NCI-H187 treated with DMSO at 0.1 percent for 48 hours (cell line): ENCODE measurements at places on chromosomes 5 and 9.

DNA sequence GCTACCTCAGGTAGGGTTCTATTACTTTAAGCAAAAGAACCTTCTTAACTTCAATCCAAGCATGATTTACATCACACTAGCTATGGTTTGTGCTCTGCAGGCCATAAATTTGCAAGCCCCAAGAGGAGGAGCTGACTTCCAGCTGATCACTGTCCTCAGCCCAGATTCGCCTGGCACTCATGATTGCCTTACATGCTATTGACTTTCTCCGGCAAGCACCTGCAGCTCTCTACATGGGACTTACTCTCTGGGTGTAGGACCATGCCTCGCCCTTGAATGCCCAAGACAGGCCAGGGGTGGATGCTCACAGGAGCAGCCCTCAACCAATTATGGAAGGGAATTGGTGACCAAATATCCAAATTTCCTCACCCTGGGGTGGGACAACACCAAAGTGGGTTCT lies 99.8 kb downstream of the ESM1 start:
- DNase-seq: no peak

DNA sequence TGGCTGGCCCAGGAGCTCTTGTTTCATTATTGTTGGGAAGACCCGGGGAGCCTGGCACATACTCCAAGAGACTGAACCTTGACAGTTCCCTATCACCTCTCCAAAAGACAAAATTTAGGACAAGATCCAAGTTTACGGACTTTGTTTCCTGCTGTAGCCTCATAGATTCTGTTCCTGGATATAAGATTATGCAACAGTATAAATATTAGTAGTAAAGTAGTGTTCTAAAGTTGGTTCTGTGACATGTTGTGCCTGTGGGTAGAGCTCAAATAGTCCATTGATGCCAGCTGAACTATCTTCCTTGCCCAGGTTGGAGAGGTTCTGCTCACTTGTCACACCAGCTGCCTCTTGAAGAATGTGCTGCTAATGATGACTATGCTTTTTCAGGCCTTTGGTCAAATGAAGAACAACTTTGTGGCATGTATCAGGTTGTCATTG lies 430.2 kb downstream of the DMAC1 start:
- DNase-seq: no peak

- no peak for DNase-seq
Measured at GRCh38 chr5:119418606-119419100, 33.6 kb upstream of the HSD17B4 start.

DNA sequence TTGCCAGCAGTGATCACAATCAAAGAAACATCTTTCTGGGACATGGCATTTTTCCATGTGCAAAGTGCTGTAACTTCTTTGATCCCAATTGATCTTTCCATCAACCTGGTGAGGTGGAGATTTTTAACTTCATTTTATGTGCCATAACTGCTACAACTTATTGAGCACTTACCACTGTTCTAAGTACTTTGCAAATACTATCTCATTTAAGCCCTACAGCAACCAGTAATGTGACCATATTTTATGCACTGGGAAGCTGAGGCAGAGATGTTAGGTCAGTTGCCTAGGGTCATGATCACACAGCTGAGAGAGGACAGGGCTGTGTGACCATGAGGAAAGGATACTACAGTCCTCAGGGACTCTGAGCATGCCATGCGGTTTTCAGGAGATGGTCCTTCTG lies 17.9 kb upstream of the STRBP start:
- DNase-seq: no peak

DNA sequence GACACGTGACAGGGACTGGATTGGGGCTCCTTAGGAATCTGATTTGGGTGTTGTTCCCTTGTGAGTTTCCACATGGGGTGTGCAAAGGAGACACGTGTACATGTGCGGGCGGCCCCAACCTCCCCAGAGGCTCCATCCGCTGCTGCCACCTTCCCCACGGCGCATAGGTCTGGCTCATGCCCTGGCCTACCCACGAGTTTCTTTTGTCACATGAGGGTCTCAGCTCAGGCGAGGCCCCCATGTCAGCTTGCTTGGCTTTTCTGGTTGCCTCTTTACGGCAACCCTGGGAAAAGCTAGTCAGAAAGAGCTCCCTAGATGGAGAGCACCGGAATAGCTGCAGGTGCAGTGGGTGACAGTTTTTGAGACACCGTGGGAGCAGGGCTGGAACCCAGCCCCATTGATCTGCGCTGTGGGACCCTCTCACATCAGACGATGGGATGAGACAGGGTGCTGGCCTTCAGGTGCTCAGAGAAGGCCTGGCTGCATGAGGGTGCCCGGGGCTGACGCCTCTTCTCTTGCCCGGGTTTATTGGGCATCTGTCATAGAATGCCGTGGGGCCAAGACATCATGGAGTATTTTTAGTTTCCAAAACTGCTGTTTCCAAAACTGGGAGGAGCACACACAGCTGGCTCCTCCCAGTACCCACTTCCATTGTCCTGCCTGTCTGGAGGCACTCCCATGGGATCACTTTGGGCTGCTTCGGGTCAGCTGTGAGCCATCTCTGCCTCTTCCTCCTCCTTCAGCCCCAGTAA lies 107.8 kb downstream of the WNK2 start:
- DNase-seq: no peak

DNA sequence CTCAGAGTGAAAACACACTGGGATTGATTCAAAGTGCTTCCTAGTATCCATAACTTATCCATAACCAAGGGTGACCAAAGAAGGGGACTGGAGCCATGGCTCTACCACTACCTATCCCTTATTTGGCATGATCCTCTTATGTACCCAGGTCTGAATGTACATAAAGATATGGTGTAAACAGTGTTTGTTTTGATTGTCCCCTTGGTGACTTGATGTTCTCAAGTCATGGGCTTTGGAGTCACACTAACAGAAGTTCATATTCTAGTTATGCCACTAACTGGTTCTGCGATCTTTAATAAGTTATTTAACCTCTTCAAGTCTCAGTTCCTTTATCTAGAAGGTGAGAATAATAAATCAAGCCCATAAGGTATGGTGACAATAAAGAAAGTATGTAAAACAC lies 283.4 kb upstream of the PTGER4 start:
- no peak for DNase-seq

- no peak for DNase-seq
Measured at GRCh38 chr5:115772731-115773475, 43.6 kb downstream of the CDO1 start.

DNA sequence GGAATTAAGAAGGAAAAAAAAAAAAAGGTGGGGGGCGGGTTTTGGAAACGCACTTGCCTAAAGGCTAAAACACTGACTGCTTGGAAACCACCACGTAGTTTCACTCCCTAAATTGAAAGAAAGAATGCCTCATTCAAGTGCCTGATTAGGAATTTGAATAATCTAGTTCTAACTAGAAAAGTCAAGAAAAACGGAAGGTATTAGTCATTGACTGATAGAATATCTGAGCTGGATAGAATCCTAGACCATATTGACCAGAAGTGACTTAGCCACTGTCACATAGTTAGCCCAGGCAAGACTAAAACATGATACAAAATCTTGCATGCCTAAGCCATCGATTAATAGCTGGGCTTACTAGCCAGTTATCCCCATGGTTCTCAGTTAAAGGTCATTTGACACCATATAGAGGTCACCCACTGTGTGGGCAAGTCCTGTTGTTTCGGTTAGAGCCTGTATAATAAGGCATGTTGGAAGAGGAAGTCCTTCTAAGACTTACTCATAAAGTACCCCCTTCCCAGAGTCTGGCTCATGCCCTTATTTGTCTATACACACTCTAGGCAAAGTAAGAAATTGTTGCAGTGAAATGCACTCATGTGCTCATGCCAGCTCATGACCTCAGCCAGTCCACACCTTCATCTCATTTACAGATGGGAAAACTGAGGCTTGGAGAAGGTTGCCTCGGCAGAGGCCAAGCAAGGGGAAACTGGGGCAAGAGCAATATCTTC lies 40.2 kb downstream of the SH3RF2 start:
- no peak for DNase-seq

GRCh38 chr9:32431940-32432555 lies 47.6 kb downstream of the ACO1 start:
- DNase-seq: no peak

- no peak for DNase-seq
Measured at GRCh38 chr5:76367623-76368371, 35.3 kb upstream of the IQGAP2 start.

- no peak for DNase-seq
Measured at GRCh38 chr5:93594591-93595419, 11.8 kb downstream of the NR2F1 start.

- no peak for DNase-seq
Measured at GRCh38 chr5:172420235-172420939, 33.9 kb downstream of the SH3PXD2B start.

DNA sequence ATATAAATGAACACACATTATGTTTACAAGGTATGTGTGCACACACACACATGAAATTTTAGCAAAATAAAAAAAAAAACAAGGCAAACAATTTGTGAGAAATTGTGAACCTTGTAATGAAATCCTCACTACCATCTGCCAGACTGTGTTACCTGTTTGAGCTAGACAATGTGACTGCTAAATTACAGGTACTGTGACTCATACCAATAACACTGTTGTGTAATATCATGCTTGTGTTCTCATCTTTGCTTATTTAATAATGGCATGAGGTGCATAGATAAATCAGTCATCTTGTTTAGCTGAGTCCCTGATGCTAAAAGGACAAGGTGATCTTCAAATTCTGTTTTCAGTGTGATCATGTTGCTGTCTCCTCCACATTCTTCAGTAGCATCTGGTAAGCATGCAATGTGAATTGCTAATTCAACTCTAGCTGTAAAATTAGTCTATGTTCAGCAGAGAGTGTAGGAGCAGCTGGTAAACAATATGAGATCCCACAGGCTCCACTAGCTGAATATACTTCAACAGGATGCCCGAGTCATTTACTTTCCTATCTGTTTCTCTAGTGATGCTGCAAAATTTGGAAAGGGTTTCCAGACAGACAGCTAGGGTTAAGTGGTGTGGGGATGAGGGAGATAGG lies 966.3 kb upstream of the C9orf72 start:
- DNase-seq: no peak

- no peak for DNase-seq
Measured at GRCh38 chr5:1080432-1080831, 31.4 kb downstream of the SLC12A7 start.

GRCh38 chr9:128828719-128829452 lies 708 bp downstream of the SPOUT1 start:
- DNase-seq: no peak

GRCh38 chr9:132757016-132757415 lies 86.8 kb downstream of the GTF3C4 start:
- no peak for DNase-seq

DNA sequence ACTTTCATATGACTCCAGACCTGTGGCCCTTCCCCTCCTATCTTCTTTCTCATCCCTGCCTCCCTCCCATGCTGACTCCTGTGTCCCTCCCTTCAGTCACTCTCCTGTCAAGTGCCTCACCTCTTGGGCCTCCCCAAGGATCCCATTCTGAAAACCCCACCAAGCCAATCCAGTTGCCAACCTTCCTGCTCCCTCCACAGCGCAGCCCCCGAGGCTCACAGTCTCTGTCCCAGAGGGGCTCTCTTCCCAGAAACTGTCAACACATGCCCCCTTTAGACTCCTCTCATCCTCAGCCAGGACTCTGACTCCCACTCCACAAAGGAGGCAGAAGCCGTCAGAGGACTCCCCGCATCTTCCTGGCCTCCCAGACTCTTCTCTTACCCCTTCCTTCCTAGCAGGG lies 30.8 kb downstream of the ACSL6 start:
- no peak for DNase-seq

DNA sequence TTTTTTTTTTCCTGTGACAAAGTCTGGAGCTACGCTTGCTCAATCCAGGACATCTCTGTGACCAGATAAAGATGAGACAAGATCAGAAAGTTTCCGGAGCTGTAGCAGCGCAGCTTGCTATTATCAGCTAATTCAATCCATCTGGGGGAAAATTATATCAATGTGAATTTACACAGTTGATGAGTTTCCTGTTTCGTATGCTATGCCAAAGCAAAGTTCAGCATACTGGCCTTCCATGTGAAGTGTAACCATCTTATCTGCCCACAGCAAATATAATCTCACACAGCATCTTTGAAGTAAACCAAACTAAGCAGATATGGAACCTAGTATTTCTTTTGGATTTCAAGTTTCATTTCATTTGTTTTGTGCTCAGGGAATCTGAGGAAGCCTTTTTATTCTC lies 1767.7 kb downstream of the EFNA5 start:
- DNase-seq: no peak

DNA sequence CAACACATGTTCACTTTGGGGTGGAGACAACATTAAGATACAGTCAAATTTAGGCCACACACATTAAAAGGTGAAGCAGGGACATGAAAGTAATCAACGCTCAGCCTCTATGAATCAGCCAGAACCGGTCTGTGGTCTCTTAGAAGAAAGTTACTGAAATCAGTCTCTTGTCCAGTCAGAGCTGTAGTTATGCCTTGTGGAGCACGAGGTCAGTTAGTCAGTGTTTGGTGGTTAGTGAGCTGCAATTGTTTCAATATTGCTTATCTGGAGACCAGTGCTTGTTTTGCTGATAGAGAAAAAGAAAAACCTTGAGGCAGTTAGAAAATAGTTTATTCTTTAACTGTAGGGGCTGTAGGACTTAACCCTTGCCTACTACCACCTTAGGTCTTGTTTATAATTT lies 157.8 kb upstream of the RASEF start:
- no peak for DNase-seq

DNA sequence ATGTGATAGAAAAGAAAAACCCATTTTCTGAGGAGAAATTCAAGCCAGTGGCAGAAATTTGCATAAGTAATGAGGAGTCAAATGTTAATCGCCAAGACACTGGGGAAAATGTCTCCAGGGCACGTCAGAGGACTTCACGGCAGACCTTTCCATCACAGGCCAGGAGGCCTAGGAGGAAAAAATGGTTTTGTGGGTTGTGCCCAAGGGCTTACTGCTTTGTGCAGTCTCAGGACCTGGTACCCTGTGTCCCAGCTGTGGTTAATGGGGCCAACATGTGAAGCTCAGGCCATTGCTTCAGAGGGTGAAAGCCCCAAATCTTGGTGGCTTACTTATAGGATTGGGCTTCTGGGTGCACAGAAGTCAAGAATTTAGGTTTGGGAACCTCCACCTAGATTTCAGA lies 54.8 kb upstream of the ADAMTS2 start:
- DNase-seq: no peak

DNA sequence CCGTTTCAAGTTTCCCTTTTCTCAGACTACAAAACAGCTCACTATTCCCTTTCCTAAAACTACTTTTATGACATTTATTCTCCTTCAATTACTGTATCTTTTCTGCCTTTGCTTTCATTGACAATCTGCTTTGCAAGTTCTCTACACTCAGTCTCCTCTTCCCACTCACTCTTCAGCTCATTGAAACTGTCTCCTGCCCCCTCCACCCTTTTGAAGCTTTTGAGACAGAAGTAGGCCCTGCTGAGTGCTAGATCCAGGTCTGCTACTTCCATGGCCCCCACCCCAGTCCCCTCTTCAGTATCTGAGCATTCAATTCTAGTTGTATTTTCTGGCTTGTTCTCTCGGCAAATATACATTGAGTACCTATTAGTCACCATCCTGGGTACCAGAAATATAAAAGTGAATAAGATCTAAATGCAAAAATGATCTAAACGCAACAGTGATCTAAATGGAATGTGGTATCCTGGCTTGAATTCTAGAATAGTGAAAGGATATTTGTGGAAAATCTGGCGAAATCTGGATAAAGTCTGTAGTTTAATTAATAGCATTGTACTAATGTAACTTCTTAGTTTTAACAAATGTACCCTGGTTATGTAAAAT lies 58.4 kb downstream of the OR2K2 start:
- DNase-seq: no peak
